ENCODE measurements at places on chromosomes 16 and 17. TPM values are rescaled to one million over a fixed set of nuclear protein-coding genes. Genes with fewer than 3 reads are reported as not detected.

Gene LGALS3BP
- 115 TPM for polyA plus RNA-seq

GRCh38 chr17:57553526-57553925 lies 191.6 kb downstream of the CCDC182 start:
- DNase-seq: no peak

Gene TBC1D3C
- not detected for polyA plus RNA-seq

GRCh38 chr17:13306310-13306962 lies 288.6 kb upstream of the ELAC2 start:
- DNase-seq: peak; percentile 41

Gene SLC5A10
- polyA plus RNA-seq: 0.58 TPM

DNA sequence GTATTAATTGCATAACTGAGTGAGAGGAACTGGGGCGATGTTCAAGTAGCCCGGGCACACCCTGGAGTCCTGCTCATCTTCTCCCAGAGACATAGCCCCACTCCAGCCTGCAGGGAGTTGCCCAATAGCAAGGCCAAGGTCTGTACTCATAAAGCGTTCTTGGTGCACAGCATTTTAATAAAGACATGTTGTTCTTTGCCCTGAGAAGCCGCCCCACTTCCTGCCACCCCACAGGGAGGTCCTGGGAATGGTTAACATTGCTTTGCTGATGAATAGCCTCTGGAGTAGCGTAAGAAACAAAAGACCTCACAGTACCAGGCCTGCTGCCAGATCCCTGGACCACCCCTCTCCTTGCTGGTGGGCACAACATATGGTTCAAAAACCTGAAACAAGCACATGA lies 21.6 kb upstream of the CDH1 start:
- DNase-seq: no peak

DNA sequence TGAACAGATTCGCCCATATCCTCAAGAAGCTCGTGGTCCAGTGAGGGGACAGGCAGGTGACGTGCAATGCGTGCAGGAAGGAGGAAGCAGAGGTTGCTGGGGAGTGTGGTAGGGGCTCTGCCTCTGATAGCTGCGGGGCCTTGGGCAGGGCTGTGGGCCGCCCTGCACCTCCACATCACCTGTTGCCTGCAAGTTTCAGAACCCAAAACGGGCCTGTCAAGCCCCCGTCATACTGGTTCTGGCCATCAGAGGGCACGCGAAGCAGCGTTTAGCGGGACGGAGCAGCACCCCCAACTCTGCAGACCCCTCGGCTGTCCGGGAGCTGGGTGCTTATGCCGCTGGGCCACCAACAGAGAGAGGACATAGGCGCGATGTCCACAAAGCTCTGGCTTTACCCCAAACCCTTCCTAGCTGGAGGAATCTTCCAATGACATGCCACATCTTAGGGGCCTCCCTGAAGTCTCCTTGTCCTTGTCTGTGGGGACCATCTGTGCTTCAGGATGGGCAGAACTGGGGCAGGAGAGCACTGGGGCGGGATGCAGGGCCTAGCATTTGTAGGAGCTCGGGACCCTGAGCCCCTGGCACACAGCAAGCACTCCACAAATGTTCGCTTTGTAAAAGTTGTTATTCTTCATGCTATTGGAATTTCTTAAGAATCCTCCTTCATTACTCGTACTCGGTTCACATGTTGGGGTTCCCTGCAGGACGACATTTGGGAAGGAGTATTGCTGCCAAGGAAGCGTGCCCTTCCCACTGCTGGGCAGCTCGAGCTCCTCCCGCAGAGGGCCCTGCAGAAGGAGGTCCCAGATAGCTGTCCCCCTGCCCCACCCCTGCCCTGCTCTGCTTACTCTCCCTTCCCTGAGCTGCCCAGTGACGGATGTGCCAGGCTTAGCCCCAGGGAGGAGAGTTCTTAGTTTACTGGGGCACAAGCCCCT lies 64.3 kb downstream of the CNGB1 start:
- DNase-seq: no peak

Gene SLX4
- 7.0 TPM for polyA plus RNA-seq

Gene EFNB3
- polyA plus RNA-seq: 21.3 TPM

GRCh38 chr17:51676691-51677487 lies 416.5 kb downstream of the UTP18 start:
- DNase-seq: no peak
